ENCODE measurements at places on chromosomes 12 and 14. TPM values are rescaled to one million over a fixed set of nuclear protein-coding genes. Genes with fewer than 3 reads are reported as not detected.

Gene FOXA1
- not detected for polyA plus RNA-seq

DNA sequence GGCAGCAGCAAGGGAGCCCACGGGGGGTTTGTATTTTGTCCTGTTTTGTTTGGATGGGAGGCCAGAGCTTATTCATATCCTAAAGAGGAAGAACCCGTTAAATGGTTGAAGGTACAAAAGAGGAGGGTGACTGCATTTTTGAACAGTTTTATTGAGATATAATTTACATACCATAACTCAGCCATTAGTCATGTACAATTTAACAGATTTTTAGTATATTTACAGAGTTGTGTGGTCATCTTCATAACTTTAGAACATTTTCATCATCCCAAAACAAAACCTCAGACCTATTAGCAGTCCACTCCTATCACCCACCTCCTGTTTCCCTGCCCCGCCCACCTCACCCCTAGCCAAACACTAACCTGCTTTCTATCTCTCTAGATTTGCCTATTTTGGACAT, 12.6 kb downstream of the NRDE2 start:
- no peak for DNase-seq
- peaks cover 37% of the 10 kb centered on the region for H3K36me3 ChIP-seq
- no peak overlapping the region for H3K4me3 ChIP-seq
- H3K4me1 ChIP-seq, result peaks cover 26% of the 10 kb centered on the region

DNA sequence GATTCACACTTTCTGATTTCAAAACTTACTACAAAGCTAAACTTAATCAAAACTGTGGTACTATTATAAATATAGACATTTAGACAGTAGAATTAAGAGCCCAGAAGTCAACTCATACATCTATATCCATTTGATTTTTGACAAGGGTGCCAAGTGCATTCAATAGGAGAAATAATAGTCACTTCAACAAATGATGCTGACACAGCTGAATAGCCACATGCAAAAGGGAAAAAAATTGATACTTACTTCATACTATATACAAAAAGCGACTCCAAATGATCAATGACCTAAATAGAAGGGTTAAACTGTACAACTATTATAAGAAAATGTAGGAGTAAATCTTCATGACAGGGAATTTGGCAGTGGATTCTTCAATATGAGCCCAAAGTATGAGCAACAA, 40.7 kb upstream of the SYT10 start:
- DNase-seq, result no peak
- H3K36me3 ChIP-seq, result no peaks in the 10 kb centered on the region
- H3K27me3 ChIP-seq, result no peaks in the 10 kb centered on the region
- no peak overlapping the region for H3K27ac ChIP-seq

GRCh38 chr14:50608302-50608851, 48.4 kb downstream of the ATL1 start:
- H3K4me1 ChIP-seq, result no peaks in the 10 kb centered on the region
- no peaks in the 10 kb centered on the region for H3K36me3 ChIP-seq
- no peak overlapping the region for H3K4me3 ChIP-seq
- DNase-seq, result no peak

DNA sequence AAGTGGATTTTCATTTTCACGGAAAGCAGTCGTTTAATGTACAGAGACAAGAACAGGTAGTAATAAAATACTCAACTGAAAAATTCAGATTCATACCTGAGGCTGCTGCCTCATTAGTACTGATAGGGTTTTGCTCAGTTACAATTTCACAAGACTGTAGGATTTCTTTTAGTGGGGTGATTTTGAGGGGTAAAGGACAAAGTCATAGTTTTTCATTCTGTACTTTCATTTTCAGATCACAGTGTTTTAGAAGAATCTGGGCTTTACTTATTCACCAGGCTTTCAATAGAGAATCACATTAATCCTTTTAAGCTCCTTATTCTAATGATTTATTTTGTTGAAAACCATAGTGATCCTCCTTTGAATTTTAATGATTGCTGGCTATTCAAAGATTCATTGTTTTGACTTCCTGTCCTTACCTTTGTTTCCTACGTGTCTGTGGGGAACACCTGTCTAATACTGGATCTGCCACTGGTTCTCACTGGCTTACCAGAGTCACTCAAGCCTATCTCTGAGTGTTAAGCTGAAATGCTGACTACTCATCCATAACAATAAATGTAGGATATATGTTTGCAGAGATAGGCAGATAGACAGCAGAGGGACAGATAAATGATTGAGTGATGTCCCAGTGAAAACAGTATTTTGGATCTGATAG, 243.8 kb upstream of the NPAS3 start:
- peaks cover 4% of the 10 kb centered on the region for H3K36me3 ChIP-seq
- no peak overlapping the region for H3K4me3 ChIP-seq
- no peaks in the 10 kb centered on the region for H3K4me1 ChIP-seq
- no peaks in the 10 kb centered on the region for H3K27me3 ChIP-seq

Gene TTC8
- 1.8 TPM for polyA plus RNA-seq

GRCh38 chr12:54004063-54004840, 4.3 kb downstream of the HOXC9 start:
- peaks cover 26% of the 10 kb centered on the region for H3K4me1 ChIP-seq
- DNase-seq, result no peak
- no peaks in the 10 kb centered on the region for H3K36me3 ChIP-seq
- no peak overlapping the region for H3K27ac ChIP-seq
- H3K27me3 ChIP-seq, result peaks cover 75% of the 10 kb centered on the region

DNA sequence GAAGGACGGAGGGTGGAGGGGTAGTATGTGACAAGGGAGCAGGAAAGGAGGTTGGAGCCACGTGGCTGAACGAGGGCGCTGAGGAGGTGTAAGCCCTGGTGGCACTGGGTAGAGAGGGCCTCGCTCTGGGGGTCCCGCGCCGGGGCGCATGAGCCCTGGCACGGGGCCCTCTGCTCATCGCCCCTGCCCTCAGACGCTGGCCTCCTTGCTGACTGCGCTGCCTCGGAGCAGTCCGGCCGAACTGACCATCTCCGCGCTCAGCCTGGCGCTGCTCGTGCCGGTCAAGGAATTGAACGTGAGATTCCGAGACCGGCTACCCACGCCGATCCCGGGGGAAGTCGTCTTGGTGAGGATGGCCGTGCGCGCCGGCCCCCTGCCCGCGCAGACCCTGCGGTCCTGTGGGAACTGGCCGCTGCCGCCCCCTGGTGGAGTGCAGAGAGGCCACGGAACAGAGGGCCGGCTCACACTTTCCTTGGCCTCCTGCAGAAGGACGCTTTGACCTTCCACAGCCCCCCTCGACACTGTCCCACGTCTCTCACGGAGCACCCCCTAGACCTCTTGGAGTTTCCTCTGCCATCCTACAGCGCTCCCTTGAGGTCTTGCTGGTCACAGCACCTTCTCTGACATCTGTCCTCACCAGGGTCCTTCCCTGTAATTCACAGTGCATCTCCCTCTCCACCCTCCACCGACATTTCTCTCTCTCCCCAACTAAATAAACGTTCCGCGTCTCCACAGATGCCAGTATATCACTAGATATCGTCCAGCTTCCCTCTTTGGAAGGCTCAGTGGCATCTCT, 10.5 kb downstream of the ARHGEF25 start:
- peak; percentile 47 for DNase-seq
- H3K4me1 ChIP-seq, result peaks cover 33% of the 10 kb centered on the region
- H3K27me3 ChIP-seq, result peaks cover 85% of the 10 kb centered on the region
- H3K27ac ChIP-seq, result no peak overlapping the region

- H3K36me3 ChIP-seq, result peaks cover 5% of the 10 kb centered on the region
- H3K27ac ChIP-seq, result no peak overlapping the region
- no peak for DNase-seq
- H3K27me3 ChIP-seq, result no peaks in the 10 kb centered on the region
- H3K4me1 ChIP-seq, result peaks cover 5% of the 10 kb centered on the region
- no peak overlapping the region for H3K4me3 ChIP-seq
Observed at GRCh38 chr12:110436231-110436630, 13.9 kb downstream of the ARPC3 start.

DNA sequence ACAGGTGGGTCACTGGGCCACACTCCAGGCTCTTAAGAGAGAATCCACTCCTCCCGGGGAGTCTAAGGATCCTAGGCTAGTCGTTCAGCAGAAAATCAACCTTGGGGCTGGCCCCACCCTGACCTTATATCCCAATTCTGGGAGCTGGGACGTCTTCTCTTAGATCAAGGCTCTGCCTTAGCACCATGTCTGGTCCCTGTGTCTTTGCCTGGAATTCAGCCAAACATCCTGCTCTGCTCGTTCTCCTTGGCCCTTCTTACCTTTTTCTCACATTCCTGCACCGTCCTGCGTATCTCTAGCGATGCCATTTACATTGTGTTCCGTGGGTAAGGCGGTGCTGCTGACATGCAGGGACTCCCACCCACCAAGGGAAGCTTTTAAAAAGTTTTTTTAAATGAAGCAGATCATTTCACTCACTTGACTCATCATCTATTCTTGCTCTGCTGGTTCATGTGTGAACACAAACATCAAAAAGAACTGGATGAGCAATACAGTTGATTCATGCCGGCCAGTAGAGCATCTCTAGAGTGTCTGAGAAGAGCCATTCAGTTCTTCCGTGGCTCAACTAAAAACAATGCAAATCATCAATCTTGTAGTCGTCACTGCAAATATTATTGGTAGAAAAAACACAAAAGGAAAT, 50.2 kb downstream of the KCNK13 start:
- DNase-seq, result no peak
- peaks cover 24% of the 10 kb centered on the region for H3K27me3 ChIP-seq
- no peak overlapping the region for H3K27ac ChIP-seq
- no peaks in the 10 kb centered on the region for H3K36me3 ChIP-seq
- no peak overlapping the region for H3K4me3 ChIP-seq
- H3K4me1 ChIP-seq, result no peaks in the 10 kb centered on the region

- H3K27me3 ChIP-seq, result no peaks in the 10 kb centered on the region
- no peak for DNase-seq
- H3K4me3 ChIP-seq, result peak overlapping the region; percentile 70
- peaks cover 58% of the 10 kb centered on the region for H3K4me1 ChIP-seq
- peak overlapping the region; percentile 83 for H3K27ac ChIP-seq
- peaks cover 89% of the 10 kb centered on the region for H3K36me3 ChIP-seq
Observed at GRCh38 chr12:67656251-67656650, 7.7 kb downstream of the DYRK2 start.

DNA sequence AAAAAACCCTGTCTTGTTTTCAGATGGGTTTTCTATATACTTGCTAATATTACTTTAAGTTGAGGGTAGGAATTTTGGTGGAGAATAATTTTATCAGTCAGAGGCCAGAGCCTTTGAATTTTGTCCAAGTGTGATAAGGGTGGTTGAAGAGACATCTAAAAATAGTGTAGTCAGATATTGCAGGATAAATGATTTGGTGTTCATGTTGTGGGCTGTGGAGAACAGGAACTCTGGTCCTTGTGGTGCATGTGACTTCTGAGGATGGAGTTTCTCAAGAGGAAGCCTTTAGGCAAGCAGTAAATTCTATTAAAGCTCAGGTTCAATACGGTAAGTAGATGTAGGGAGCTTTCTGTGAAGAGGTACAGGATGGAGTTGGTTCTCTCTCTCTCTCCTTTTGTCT, 2.8 kb downstream of the ADAM21 start:
- no peak overlapping the region for H3K4me3 ChIP-seq
- H3K36me3 ChIP-seq, result no peaks in the 10 kb centered on the region
- no peak for DNase-seq
- H3K27ac ChIP-seq, result no peak overlapping the region

DNA sequence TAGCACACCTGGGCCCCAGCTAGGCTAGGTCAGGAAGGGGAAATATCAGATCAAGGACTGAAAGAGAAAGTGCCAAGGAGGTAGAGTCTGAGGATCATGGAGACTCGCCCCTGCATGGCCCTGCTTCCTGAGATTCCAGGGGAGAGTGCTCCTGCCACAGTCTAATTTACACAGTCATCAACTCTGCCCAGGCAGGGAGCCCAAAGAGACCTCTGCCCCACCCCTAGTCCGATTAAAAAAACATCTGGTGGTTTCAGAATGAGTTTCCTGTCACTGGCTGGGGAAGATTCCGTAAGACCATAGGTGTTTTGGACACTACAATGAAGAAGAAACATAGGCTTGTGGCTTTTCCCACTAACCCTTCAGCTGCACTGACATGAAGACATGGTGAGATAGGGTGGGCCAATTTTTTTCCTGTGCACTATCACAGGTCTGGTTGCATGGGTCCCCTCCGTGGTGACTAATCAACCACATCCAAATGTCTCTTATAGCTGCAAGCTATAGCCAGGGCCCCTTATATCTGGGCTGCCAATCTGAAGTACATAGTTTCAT, 31.5 kb upstream of the GZMB start:
- H3K27me3 ChIP-seq, result no peaks in the 10 kb centered on the region
- peaks cover 18% of the 10 kb centered on the region for H3K4me1 ChIP-seq
- peak overlapping the region; percentile 61 for H3K27ac ChIP-seq
- no peak for DNase-seq
- no peaks in the 10 kb centered on the region for H3K36me3 ChIP-seq
- H3K4me3 ChIP-seq, result peak overlapping the region; percentile 55

DNA sequence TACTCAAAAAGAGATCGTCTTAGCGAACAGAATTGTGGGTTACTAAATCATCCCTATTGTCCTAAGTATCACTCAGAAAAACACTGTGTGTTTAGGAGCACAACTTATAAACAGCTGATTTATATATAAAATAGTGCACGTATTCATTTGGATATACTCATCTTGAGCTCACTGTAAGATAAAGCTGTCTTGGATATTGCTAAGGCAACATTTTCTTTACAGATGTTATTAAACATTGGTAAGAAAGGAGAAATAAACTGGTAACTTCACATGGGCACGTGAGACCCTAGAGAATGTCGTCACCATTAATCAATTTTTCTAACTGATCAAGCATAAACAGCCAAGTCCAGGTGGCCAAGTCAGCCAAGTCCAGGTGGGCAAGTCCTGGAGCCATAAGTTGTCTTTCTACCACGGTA, 1.7 kb downstream of the PAWR start:
- peaks cover 5% of the 10 kb centered on the region for H3K36me3 ChIP-seq
- H3K27ac ChIP-seq, result no peak overlapping the region
- peaks cover 28% of the 10 kb centered on the region for H3K27me3 ChIP-seq
- no peak for DNase-seq
- peak overlapping the region; percentile 82 for H3K4me3 ChIP-seq
- peaks cover 27% of the 10 kb centered on the region for H3K4me1 ChIP-seq

Gene FLRT2
- not detected for polyA plus RNA-seq

GRCh38 chr14:51566831-51567582, 84.7 kb upstream of the FRMD6 start:
- peak overlapping the region; percentile 38 for H3K4me3 ChIP-seq
- peaks cover 3% of the 10 kb centered on the region for H3K27me3 ChIP-seq
- peak overlapping the region; percentile 19 for H3K27ac ChIP-seq
- peak; percentile 13 for DNase-seq
- H3K36me3 ChIP-seq, result no peaks in the 10 kb centered on the region

DNA sequence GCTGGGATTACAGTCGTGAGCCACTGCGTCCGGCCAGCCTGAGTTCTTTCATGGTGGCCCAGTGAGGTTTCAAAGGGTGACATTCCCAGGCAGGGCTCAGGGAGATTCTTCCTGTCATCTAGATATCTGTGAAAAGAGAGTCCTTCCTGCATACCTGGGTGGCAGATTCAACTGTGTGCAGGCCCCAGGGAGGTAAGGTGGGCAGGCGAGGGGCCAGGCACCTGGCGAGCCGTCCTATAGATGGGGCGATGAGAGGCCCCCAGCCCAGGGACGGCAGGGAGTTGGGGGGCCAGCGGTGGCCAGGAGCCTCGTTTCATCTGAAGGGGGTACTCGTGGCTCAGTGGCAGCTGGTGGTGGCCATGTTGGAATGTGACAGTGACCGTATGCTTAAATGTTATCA, 7.1 kb upstream of the EP400 start:
- H3K27ac ChIP-seq, result no peak overlapping the region
- H3K4me3 ChIP-seq, result no peak overlapping the region
- peaks cover 5% of the 10 kb centered on the region for H3K4me1 ChIP-seq
- H3K27me3 ChIP-seq, result no peaks in the 10 kb centered on the region
- peaks cover 47% of the 10 kb centered on the region for H3K36me3 ChIP-seq

- H3K36me3 ChIP-seq, result peaks cover 9% of the 10 kb centered on the region
- H3K27me3 ChIP-seq, result no peaks in the 10 kb centered on the region
- peaks cover 32% of the 10 kb centered on the region for H3K4me1 ChIP-seq
Observed at GRCh38 chr14:74502236-74503019, 8.9 kb downstream of the ISCA2 start.

GRCh38 chr12:10242539-10242938, 29.9 kb downstream of the GABARAPL1 start:
- no peaks in the 10 kb centered on the region for H3K27me3 ChIP-seq
- peaks cover 29% of the 10 kb centered on the region for H3K4me1 ChIP-seq
- no peak for DNase-seq
- no peaks in the 10 kb centered on the region for H3K36me3 ChIP-seq

Gene TAS2R13
- not detected for polyA plus RNA-seq
